ENCODE measurements at places on chromosomes 2 and 18. TPM values are rescaled to one million over a fixed set of nuclear protein-coding genes. Genes with fewer than 3 reads are reported as not detected.

- H3K27ac ChIP-seq: no peak overlapping the region
- H3K4me3 ChIP-seq: no peak overlapping the region
- H3K4me1 ChIP-seq: no peaks in the 10 kb centered on the region
- no peak for DNase-seq
- H3K27me3 ChIP-seq: no peaks in the 10 kb centered on the region
Measured at GRCh38 chr2:209331291-209331844, 92.5 kb upstream of the MAP2 start.

- no peaks in the 10 kb centered on the region for H3K27me3 ChIP-seq
- H3K27ac ChIP-seq: peak overlapping the region; percentile 22
- no peak overlapping the region for H3K4me3 ChIP-seq
- peaks cover 6% of the 10 kb centered on the region for H3K4me1 ChIP-seq
- no peak for DNase-seq
Measured at GRCh38 chr2:148917431-148917830, 42.4 kb downstream of the KIF5C start.

GRCh38 chr2:18309627-18310026, 250.8 kb downstream of the RDH14 start:
- H3K4me1 ChIP-seq: no peaks in the 10 kb centered on the region
- no peaks in the 10 kb centered on the region for H3K27me3 ChIP-seq
- H3K27ac ChIP-seq: no peak overlapping the region
- H3K4me3 ChIP-seq: no peak overlapping the region
- no peaks in the 10 kb centered on the region for H3K36me3 ChIP-seq

GRCh38 chr2:129798301-129798581, 181.2 kb upstream of the RAB6C start:
- peaks cover 4% of the 10 kb centered on the region for H3K27me3 ChIP-seq
- no peak for DNase-seq
- no peaks in the 10 kb centered on the region for H3K36me3 ChIP-seq
- no peaks in the 10 kb centered on the region for H3K4me1 ChIP-seq

- no peak overlapping the region for H3K27ac ChIP-seq
- H3K27me3 ChIP-seq: no peaks in the 10 kb centered on the region
- no peak for DNase-seq
- H3K4me1 ChIP-seq: no peaks in the 10 kb centered on the region
Measured at GRCh38 chr2:139917690-139918384, 1137.6 kb upstream of the NXPH2 start.

GRCh38 chr18:77271576-77272481, 22.2 kb downstream of the GALR1 start:
- no peaks in the 10 kb centered on the region for H3K4me1 ChIP-seq
- no peaks in the 10 kb centered on the region for H3K36me3 ChIP-seq
- H3K4me3 ChIP-seq: no peak overlapping the region
- H3K27ac ChIP-seq: no peak overlapping the region
- DNase-seq: no peak

DNA sequence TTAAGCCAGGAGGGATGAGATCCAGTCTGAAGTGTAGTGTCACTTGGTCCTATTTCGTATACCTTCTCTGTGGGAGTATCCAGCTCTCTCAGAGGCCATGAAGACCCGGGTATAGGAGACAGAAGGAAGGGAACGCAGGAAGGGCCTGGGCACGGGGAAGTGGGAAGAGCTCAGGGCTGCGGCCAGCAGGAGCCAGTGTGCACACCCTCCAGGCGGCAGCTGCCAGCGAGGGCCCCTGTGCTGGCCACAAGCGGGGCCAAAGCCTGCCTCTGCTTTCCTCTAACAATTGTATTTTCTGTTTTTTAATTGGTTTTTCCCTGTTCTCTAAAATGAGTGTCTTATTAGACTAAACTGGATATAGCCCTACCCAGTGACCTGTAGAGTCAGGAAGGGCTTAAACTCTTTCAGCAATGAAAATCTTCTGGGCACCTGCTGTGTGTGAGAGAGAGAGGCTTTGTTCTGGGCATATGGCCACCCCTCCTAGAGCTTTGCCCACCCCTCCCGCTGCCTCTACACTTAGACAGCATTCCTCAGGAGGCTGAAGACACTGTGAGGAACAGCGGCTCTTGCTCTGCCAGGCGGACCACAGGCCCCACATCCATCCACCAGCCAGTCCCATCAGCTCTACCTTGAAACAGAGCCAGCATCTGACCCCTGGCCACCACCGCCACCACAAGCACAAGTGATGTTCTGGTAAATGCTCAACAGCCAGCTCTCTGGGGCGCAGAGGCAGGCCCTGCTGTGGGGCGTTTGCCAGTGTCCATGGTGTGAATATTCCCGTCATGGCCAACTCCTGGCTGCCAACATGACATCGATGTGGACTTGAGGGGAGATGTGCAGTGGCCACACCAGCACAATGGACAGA, 9.5 kb downstream of the GPR17 start:
- H3K4me3 ChIP-seq: no peak overlapping the region
- no peak for DNase-seq
- no peaks in the 10 kb centered on the region for H3K4me1 ChIP-seq
- H3K27me3 ChIP-seq: no peaks in the 10 kb centered on the region

DNA sequence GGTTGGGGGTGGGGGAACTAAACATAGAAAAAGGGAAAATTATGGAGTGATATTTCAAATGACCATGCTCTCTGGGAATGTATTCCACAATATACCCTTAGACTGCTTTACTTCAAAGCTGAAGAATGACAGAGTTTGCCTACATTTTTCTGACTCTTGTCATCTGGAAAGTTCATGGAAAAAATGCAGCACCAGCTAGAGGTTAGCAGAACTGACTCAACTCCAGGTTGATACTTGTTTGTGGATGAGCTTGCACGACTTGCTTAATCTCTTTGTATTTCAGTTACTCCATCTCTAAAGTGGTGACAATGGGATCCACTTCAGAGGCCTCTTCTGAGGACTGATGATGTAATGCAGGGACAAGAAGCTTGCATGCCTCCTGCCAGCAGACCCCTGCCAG, 824.0 kb upstream of the ID2 start:
- peak overlapping the region; percentile 79 for H3K27ac ChIP-seq
- peak; percentile 51 for DNase-seq
- H3K4me1 ChIP-seq: peaks cover 13% of the 10 kb centered on the region
- no peak overlapping the region for H3K4me3 ChIP-seq

DNA sequence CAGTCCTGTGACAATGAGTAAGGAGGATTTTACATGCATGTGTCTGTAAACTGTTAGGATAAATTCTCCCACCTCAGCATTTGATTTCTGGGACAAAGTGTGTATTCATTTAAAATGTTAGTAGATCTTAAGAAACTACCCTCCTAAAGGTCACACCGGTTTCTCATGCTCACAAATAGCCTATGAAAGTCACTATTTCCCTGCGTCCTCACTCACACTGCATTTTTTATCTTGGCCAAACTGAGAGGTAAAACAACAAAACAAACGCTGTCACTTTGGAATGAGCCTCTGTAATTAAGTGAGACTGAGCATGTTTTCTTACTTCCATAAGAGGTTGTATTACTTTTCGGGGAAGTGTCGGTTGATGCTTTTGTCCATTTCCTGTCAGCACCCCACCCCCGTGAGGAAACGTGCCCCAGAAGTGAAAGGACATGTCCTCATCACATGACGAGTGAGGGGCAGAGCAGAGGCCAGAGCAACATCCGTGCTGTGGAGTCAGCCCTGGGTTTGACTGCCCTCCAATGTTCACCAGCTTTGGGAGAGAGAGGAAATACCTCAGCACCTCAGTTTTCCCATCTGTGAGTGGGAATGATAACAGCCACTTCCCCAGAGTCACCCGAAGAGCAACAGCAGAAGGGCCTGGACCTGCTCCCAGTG, 3.1 kb downstream of the GYPC start:
- H3K4me1 ChIP-seq: peaks cover 68% of the 10 kb centered on the region
- H3K4me3 ChIP-seq: peak overlapping the region; percentile 79
- H3K27ac ChIP-seq: peak overlapping the region; percentile 96
- no peaks in the 10 kb centered on the region for H3K27me3 ChIP-seq

GRCh38 chr2:153622285-153622684, 143.7 kb upstream of the RPRM start:
- no peaks in the 10 kb centered on the region for H3K27me3 ChIP-seq
- no peak overlapping the region for H3K4me3 ChIP-seq
- H3K27ac ChIP-seq: no peak overlapping the region
- DNase-seq: no peak
- H3K36me3 ChIP-seq: no peaks in the 10 kb centered on the region
- no peaks in the 10 kb centered on the region for H3K4me1 ChIP-seq

- H3K4me1 ChIP-seq: peaks cover 8% of the 10 kb centered on the region
- no peaks in the 10 kb centered on the region for H3K27me3 ChIP-seq
- no peak overlapping the region for H3K4me3 ChIP-seq
- no peak overlapping the region for H3K27ac ChIP-seq
- peaks cover 42% of the 10 kb centered on the region for H3K36me3 ChIP-seq
- DNase-seq: no peak
Measured at GRCh38 chr2:9467687-9468086, 6.7 kb upstream of the IAH1 start.

DNA sequence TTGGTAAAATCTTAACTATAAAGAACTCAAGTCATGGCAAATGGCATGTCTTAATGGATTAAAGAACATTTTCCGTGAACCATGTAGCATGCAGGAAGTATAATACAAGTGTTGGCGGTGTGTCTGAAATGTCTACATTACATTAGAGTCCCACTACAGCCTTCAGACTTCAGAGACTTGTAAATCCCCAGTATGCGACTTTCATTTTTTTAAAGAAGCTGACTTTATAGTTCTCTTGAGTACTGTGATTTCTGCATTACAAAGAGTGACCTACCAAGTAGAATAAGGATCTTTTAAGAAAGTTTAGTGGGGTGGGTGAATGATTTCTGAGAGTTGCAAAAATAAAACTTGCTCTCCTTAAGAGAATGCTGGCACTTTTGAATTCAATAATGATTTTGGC, 140.7 kb upstream of the FN1 start:
- no peak for DNase-seq
- H3K4me1 ChIP-seq: no peaks in the 10 kb centered on the region
- peaks cover 5% of the 10 kb centered on the region for H3K27me3 ChIP-seq

DNA sequence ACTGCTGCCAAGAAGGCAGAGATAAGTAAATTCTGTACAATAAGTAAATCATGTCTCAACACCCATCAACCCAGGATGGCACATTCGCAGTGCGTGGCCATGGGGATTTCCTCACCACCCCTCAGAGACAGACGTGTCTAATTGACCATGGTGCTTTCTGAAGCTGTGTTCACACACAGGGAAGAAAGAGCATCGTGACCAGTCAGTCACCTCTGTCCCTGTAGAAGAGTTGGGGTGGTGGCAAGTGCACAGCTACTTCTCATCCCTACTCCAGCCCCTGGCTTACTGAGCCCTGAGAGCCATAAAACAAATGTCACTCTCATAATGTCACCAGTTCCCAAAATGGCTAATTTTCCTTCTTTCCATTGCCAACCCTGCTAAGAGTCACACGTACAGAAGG, 31.3 kb upstream of the MLPH start:
- H3K36me3 ChIP-seq: no peaks in the 10 kb centered on the region
- H3K27me3 ChIP-seq: no peaks in the 10 kb centered on the region
- DNase-seq: no peak
- no peak overlapping the region for H3K27ac ChIP-seq
- peaks cover 29% of the 10 kb centered on the region for H3K4me1 ChIP-seq

- H3K4me1 ChIP-seq: peaks cover 8% of the 10 kb centered on the region
- DNase-seq: no peak
- H3K27me3 ChIP-seq: peaks cover 87% of the 10 kb centered on the region
- no peak overlapping the region for H3K4me3 ChIP-seq
- H3K27ac ChIP-seq: no peak overlapping the region
Measured at GRCh38 chr2:222290736-222291484, 7.9 kb downstream of the PAX3 start.

- no peak overlapping the region for H3K4me3 ChIP-seq
- peaks cover 13% of the 10 kb centered on the region for H3K27me3 ChIP-seq
- peaks cover 5% of the 10 kb centered on the region for H3K4me1 ChIP-seq
- no peaks in the 10 kb centered on the region for H3K36me3 ChIP-seq
- no peak overlapping the region for H3K27ac ChIP-seq
Measured at GRCh38 chr2:12261986-12262680, 454.6 kb upstream of the TRIB2 start.

DNA sequence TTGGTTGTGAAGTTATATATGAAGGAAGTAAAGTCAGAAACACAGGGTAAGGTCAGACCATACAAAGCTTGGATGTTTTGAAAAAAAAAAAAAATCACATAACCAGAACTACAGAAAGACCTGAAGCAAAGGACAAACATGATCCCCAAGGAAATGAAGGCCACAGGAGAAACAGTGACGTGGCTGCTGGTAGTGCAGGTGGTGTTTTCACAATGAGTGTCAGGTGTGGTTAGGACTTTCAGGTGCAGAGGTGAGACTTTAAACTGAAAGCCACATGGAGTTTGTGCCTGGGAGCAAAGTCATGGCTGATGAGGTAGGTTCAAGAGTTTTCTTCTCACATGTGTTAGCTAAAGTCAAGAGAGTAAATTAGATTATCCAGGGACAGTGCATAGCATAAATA, 270.7 kb downstream of the PIEZO2 start:
- H3K27ac ChIP-seq: no peak overlapping the region
- no peaks in the 10 kb centered on the region for H3K27me3 ChIP-seq
- no peaks in the 10 kb centered on the region for H3K4me1 ChIP-seq
- no peak for DNase-seq

DNA sequence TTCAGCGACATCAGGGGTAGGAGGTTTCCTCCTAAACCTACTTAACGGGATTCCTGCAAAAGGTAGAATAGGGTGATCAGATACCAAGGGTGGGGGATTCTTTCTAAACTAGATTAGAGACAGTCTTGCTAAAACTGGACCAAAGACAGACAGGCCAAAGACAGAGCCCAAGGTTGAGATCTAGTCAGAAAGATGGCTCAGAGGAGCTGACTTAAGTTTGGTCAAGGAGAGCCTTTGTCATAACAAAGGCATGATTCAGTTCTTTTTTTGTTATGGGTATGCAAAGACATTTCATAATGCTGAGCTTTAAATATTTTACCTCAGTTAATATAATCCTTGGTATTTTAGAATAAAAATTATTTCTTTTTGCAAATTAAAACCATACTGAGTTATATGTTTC, 17.8 kb upstream of the GPR75 start:
- no peak for DNase-seq
- H3K4me3 ChIP-seq: no peak overlapping the region
- H3K27ac ChIP-seq: no peak overlapping the region
- no peaks in the 10 kb centered on the region for H3K4me1 ChIP-seq
- peaks cover 40% of the 10 kb centered on the region for H3K36me3 ChIP-seq
- H3K27me3 ChIP-seq: no peaks in the 10 kb centered on the region

GRCh38 chr2:12514631-12515437, 201.9 kb upstream of the TRIB2 start:
- H3K36me3 ChIP-seq: peaks cover 2% of the 10 kb centered on the region
- DNase-seq: peak; percentile 81
- peaks cover 5% of the 10 kb centered on the region for H3K27me3 ChIP-seq

Gene KIAA2012
- total RNA-seq: not detected

Gene DCDC2C
- not detected for total RNA-seq

Gene THSD7B
- not detected for total RNA-seq

Gene CCDC138
- 20.1 TPM for total RNA-seq

Gene UGT1A4
- not detected for total RNA-seq

Gene SCG2
- total RNA-seq: not detected

Gene REG3A
- not detected for total RNA-seq

Gene PCARE
- total RNA-seq: not detected

Gene IL36A
- total RNA-seq: 0.23 TPM

Gene FOXI3
- total RNA-seq: not detected

Gene OTOS
- not detected for total RNA-seq

Gene LPIN2
- total RNA-seq: 111 TPM

Gene SCYGR4
- total RNA-seq: not detected

Gene MGAT4A
- total RNA-seq: 48.8 TPM

Gene CCNYL1
- 6.1 TPM for total RNA-seq

Gene ARID5A
- 229 TPM for total RNA-seq

Gene MALL
- total RNA-seq: 1.2 TPM
